ENCODE measurements at places on chromosomes 11 and 22. TPM values are rescaled to one million over a fixed set of nuclear protein-coding genes. Genes with fewer than 3 reads are reported as not detected.

Gene POU2AF3
- 8.9 TPM for total RNA-seq

Gene SCN4B
- total RNA-seq = 0.25 TPM

Gene CNTN5
- 1.1 TPM for total RNA-seq

DNA sequence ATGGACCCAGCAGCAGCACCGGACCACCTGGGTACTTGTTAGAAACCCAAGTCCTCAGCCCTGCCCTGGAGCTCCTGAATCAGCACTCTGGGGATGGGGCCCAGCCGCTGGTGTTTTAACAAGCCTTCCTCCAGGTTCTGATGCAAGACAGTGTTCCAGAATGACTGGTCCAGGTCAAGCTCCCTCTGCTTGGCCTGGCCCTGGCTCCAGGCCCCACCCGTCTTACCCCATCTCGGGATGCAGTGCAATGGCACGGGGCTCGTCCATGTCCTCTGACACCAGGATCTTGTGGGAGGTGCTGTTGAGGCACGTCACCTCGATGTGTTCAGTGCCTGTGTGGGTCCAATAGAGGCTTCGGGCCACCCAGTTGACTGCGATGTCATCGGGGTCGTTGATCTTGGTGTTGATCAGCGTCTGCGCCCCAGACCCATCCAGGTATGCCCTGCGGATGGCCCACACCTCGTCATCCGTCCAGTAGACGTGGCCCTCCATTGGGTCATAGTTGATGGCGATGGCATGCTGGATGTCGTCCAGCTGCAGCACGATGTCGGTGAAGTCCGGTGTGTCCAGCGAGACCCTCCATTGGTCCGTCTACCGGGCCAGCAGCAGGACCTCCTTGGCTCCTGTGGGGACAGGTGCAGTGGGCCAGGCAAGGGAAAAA is 140.3 kb downstream of the CRYBB2 start:
- H3K4me3 ChIP-seq = no peak overlapping the region
- DNase-seq = no peak
- H3K27ac ChIP-seq = no peak overlapping the region
- H3K4me1 ChIP-seq = peaks cover 4% of the 10 kb centered on the region

Gene HBE1
- total RNA-seq = not detected

- H3K27ac ChIP-seq = peak overlapping the region; percentile 15
- no peaks in the 10 kb centered on the region for H3K27me3 ChIP-seq
- H3K4me3 ChIP-seq = no peak overlapping the region
- H3K36me3 ChIP-seq = no peaks in the 10 kb centered on the region
- no peak for DNase-seq
Observed at GRCh38 chr11:78158987-78159652, 19.7 kb upstream of the ALG8 start.

Gene VWCE
- 39.9 TPM for total RNA-seq

DNA sequence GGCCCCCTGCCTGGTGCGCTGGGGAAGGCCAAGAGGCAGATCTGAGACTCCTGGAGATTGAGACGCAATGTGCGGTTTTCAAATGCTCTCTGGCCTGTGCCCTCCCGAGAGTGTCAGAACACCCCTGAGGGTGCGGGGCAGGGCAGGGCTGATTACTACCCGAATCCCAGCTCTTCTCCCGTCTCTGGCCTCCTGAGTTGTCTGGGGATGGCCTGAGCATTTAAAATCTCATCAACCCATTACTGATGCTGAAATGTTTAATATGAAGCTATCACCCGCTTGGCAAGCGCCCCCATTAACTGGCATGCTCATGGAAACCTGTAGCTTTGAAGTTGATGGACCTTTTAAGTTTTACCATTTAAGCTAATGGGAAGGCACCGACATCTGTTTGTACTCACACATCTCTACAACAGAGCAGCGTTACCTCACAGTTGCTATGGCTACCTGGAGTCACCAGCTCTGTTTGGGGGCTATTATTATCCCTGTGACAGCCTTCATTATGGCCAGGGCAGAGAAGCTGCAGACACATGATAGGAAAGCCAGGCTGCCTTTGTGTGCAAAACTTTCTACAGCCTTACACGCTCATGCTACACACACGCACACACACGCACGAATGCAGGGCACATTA is 3.6 kb upstream of the MB start:
- no peak for DNase-seq
- no peaks in the 10 kb centered on the region for H3K27me3 ChIP-seq
- no peak overlapping the region for H3K4me3 ChIP-seq
- H3K4me1 ChIP-seq = peaks cover 1% of the 10 kb centered on the region

Gene KRTAP5-9
- total RNA-seq = not detected

DNA sequence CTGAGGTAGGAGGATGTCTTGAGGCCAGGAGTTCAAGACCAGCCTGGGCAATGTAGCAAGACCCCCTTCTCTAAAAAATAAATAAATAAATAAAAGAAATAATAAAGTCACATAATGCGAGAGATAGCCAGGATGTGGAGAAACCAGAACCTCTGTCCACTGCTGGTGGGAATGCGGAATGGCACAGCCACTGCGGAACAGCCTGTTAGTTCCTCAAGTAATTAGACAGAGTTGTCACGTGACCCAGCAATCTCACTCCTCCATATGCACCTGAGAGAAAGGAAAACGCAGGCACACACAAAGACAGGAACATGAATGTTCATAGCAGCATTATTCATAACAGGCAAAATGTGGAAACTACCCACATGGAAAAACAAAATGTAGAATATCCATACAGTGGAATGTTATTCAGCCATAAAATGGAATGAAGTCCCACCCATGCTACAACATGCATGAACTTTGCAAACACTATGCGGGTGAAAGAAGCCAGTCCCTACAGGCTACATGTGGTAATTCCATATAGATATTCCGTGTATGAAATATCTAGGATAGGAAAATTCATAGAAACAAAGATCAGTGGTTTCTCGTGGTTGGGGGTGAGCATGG is 27.4 kb downstream of the LIF start:
- no peaks in the 10 kb centered on the region for H3K4me1 ChIP-seq
- H3K27ac ChIP-seq = no peak overlapping the region
- no peaks in the 10 kb centered on the region for H3K36me3 ChIP-seq
- H3K27me3 ChIP-seq = no peaks in the 10 kb centered on the region
- no peak for DNase-seq
- no peak overlapping the region for H3K4me3 ChIP-seq

GRCh38 chr11:834371-835316 is 1.9 kb downstream of the CD151 start:
- no peaks in the 10 kb centered on the region for H3K36me3 ChIP-seq
- H3K4me1 ChIP-seq = peaks cover 21% of the 10 kb centered on the region
- peak overlapping the region; percentile 13 for H3K4me3 ChIP-seq
- H3K27ac ChIP-seq = peak overlapping the region; percentile 52

DNA sequence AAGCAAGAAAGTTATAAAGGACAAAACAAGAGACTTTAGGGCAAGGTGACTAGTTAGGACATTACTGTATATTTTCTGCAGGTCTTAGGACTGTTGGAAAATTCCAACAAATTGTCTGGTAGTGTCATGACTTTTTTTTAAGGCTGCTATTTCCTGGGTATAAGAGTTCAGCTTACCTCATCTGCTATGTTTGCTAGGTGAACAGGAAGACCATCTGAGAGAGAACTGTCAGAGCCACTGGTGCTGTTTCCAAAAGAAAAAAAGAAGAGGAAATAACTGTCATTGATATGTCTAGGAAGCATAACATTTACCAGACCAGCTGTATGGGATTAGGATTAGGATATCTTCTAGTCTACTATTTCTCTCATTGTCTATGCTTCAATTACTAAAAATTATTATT is 26.3 kb upstream of the MTCH2 start:
- H3K27me3 ChIP-seq = no peaks in the 10 kb centered on the region
- H3K36me3 ChIP-seq = no peaks in the 10 kb centered on the region

GRCh38 chr22:19169002-19169946 is 9.3 kb downstream of the SLC25A1 start:
- H3K36me3 ChIP-seq = no peaks in the 10 kb centered on the region
- peak overlapping the region; percentile 16 for H3K4me3 ChIP-seq
- DNase-seq = no peak
- no peaks in the 10 kb centered on the region for H3K27me3 ChIP-seq

DNA sequence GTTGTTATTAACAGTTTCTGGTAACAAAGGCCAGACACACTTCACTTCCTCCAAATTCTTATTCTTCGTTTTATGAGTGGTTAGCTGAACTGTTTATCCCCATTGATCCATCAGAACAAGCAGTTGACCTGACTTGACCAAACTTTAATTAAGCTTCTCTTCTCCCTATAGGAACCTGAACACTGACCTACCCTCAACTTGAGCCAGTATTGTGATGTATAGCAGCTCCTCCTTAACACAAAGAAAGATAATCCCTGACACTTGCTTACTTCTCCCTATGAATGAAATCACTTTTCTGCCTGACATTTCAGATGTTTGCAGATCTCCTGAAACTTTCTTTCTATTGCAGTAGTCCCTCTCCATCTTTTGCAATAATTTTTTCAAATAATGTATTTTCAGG is 41.9 kb downstream of the ANO5 start:
- no peaks in the 10 kb centered on the region for H3K36me3 ChIP-seq
- H3K27ac ChIP-seq = no peak overlapping the region

Gene RIC3
- 21.4 TPM for total RNA-seq

Gene A4GALT
- total RNA-seq = 4.4 TPM

GRCh38 chr22:29901354-29901753 is 18.4 kb downstream of the MTMR3 start:
- H3K27ac ChIP-seq = no peak overlapping the region
- H3K4me1 ChIP-seq = peaks cover 5% of the 10 kb centered on the region
- H3K4me3 ChIP-seq = no peak overlapping the region
- DNase-seq = no peak

Gene ZNF215
- total RNA-seq = 1.6 TPM

DNA sequence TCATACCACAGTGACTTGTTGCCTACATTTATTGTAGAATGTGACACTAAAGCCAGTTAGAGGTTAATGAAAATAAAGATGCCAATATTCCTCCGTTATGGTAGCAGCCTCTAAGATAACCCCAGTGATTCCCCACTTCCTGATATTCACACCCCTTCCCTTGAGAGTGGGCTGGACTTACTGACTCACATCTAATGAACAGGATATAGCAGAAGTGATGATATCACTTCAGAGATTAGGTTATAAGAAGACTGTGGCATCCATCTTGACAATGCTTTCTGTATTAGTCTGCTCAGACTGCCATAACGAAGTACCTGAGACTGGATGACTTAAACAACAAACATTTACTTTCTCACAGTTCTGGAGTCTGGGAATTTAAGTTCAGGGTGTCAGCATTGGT is 149.6 kb upstream of the MTNR1B start:
- no peaks in the 10 kb centered on the region for H3K36me3 ChIP-seq
- no peak overlapping the region for H3K4me3 ChIP-seq
- no peak overlapping the region for H3K27ac ChIP-seq
- no peaks in the 10 kb centered on the region for H3K4me1 ChIP-seq
- no peaks in the 10 kb centered on the region for H3K27me3 ChIP-seq
- DNase-seq = no peak

DNA sequence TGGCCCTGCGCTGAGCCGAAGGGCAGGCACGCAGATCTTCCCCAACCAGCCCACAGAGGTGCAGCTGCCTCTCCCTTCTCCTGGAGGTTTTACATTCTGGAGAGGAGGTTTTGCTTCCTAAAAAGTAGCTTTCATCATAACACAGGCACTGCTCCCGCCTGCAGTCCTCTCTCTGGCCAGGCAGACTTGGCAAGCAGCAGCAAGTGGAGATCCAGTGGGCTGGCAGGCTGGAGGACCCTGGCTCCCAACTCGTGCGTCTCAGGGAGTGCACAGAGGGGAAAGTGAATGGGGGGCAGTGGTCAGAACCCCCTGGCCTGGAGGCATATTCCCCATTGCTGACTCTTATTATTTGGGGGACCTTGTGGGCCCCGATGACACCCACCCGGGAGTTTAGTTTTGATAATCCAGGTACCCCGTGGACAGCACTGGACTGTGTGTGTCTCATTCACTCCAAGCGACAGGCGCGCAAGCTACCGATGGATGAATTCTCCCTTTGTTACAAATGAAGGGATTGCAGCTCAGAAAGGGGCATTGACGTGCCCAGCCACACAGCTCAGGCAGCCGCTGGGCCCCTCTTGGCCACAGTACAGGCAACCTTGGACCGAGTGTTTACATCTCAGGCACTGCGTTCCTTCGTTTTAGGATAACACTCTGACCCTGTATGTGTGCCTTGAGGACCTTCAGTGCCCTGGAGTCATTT is 1223.9 kb downstream of the BRD1 start:
- H3K27me3 ChIP-seq = no peaks in the 10 kb centered on the region
- no peak overlapping the region for H3K27ac ChIP-seq

GRCh38 chr22:28241656-28242290 is 322.7 kb upstream of the PITPNB start:
- H3K4me1 ChIP-seq = peaks cover 7% of the 10 kb centered on the region
- no peaks in the 10 kb centered on the region for H3K27me3 ChIP-seq
- no peak overlapping the region for H3K27ac ChIP-seq
- no peak overlapping the region for H3K4me3 ChIP-seq
- H3K36me3 ChIP-seq = no peaks in the 10 kb centered on the region

DNA sequence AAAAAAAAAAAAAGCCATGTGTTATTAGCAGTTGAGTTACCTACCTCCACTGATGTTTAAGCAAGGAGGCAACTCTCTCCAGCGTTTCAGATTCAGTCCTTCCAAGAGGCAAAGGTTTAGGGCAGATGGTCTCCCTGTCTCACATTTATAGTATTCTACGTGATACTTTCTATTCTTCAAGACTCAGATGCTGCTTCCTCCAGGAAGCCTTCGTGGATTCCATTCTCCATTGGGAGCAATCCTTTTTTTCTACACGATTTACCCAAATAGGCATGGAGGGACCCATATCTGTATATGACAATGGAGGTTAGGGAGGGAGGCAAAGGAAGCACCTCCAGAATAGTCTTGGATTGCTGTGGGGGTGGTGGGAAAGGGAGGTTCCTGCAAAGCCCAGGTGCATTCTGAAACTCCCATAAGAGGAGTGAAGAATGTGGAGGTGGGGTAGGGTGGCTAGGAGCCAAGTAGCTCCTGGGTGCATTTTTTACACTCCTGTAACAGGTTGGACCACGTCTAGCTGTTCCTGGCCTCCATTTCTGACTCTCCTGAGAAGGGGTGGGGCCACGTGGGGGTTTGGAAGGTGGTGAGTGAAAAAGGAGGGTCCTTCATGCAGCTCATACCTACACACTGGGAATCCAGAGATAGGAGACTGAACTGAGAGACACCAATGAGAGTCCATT is 16.2 kb downstream of the YPEL4 start:
- peaks cover 3% of the 10 kb centered on the region for H3K4me1 ChIP-seq
- no peaks in the 10 kb centered on the region for H3K36me3 ChIP-seq
- no peaks in the 10 kb centered on the region for H3K27me3 ChIP-seq
- no peak overlapping the region for H3K27ac ChIP-seq
- no peak overlapping the region for H3K4me3 ChIP-seq

Gene LUZP2
- not detected for total RNA-seq

Gene CBLIF
- total RNA-seq = not detected

Gene LRRN4CL
- 25.5 TPM for total RNA-seq

Gene TSPAN32
- 0.63 TPM for total RNA-seq

DNA sequence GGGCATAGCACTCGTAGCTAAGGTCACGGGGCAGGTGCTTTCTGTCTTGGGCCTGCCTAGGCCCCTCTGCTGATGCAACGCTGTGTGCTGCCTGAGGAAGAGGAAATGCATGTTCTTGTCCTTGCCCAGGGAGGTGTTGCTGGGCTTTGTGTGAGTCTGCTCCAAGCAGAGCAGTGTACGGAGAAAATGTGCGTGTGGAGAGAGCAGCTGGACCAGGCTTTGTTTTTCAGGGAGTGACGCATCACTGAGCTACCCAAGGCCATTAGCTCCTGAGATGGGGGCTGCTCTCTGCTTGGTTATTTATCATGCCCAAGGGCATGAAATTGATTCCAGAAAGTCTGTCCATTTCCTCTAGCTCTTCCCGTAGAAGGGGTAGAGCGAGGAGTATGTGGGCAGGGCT is 82.9 kb upstream of the THY1 start:
- H3K4me1 ChIP-seq = peaks cover 3% of the 10 kb centered on the region
- H3K36me3 ChIP-seq = no peaks in the 10 kb centered on the region
- no peak for DNase-seq
- no peak overlapping the region for H3K4me3 ChIP-seq
- H3K27me3 ChIP-seq = no peaks in the 10 kb centered on the region
- no peak overlapping the region for H3K27ac ChIP-seq

Gene DNAL4
- 26.4 TPM for total RNA-seq
